Activated CD8-positive, alpha-beta T cell treated with anti-CD3 and anti-CD28 coated beads for 36 hours (primary cell): ENCODE measurements at places on chromosomes 11 and 22. TPM values are rescaled to one million over a fixed set of nuclear protein-coding genes. Genes with fewer than 3 reads are reported as not detected.

FAM118B gene
- total RNA-seq = 9.5 TPM

DNA sequence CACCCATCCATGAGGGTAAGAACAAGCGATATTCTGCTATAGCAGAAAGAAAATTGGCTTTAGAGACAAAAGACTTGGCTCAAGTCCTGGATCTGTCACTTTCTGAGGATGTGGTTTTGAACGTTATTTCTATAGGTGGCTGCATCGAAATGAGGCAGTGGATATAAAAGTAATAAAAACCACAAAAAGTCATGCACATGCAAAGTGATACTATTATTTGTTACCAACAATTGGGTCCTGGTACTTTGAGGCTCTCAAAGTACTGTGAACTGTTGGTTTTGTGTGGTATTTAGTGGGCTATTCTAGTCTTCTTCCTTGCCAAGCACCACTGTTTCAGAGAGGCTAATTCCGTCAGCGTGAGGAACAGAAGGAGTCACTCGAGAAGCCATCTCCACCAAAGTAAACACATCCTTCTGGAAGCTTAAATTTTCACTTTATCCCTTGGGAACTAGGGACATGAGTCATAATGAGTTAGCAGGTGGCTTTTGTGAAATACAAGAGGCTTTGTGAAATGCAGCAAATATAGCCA is 13.1 kb downstream of the UBASH3B start:
- peak; percentile 33 for DNase-seq

- no peak for DNase-seq
Measured at GRCh38 chr11:8532475-8532874, 61.6 kb downstream of the STK33 start.

DNA sequence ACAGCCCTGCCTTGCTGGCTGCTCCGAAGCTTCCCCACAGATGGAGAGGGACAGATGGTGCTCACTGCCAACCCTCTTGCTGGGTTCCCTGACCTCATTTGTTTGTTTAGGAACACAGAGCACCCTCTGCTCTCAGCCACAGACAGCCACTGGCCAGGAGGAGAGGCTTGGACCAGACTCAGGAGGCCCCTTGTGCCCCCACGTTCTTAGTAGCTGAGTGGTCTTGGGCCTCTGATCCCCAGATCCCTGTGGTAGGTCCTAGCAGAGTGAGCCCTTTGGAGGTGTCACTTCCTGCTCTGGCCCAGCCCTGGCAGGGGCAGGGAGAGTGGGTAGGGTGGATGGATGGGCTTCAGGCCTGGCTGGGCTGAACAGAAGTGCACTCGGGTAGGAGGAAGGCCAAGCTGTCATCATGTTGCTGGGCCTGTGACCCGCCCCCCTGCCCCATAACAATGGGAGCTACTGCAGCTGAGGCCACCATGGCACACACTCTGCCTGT is 84.0 kb downstream of the DHCR7 start:
- DNase-seq = no peak

GRCh38 chr11:34252651-34253050 is 105.2 kb downstream of the ABTB2 start:
- no peak for DNase-seq

CASTOR1 gene
- total RNA-seq = 4.2 TPM

- no peak for DNase-seq
Measured at GRCh38 chr11:128593281-128593680, 5.9 kb upstream of the ETS1 start.

- DNase-seq = no peak
Measured at GRCh38 chr22:33923033-33923432, 2.8 kb upstream of the LARGE1 start.

CCDC179 gene
- total RNA-seq = not detected

DNA sequence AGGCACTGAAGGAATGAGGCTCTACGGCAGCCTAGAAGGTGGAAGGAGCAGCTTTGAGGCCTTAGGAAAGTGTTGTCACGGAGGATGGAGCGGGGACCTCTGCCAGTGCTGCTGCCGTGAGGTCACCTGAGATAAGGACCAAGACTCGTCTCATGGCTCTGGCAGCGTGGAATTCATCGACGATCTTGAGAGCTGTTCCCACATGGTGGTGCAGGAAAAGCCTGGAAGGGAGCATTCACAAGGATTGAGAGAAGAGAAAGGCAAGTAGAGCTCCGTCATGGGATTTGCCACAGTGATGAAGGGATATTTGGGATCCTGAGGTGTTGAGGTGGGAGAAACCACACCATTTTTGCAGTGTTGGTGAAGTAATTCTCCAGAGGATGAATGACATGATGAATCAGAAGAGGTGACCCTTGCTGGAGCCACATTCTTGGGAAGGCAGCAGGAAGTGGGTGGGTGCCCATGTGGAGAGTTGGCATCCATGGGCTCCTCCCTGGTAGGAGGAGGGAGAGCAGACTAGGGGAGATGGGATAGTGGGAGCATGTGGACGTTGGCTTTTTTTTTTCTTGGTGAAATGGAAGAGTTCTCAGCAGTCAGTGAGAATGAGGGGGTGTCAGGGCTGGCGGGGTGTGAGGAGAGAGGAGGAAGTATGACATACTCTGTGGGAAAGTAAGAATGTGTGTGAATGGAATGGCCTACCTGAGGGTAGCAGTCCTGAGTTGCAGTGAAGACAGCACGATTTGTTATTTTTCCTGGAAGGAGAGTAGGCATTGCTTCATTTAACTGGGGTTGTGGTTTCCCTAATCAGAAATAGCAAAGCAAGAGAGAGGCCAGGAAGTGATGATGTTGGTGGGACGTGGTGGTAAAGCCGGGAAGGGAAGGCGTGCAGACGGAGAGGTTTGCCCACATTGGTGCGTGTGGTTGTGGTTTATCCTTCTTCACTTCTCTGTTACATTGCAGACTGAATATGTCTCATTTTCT is 11.1 kb downstream of the PPP6R3 start:
- DNase-seq = peak; percentile 78

PANX2 gene
- 3.9 TPM for total RNA-seq

GSTT2 gene
- not detected for total RNA-seq

DNA sequence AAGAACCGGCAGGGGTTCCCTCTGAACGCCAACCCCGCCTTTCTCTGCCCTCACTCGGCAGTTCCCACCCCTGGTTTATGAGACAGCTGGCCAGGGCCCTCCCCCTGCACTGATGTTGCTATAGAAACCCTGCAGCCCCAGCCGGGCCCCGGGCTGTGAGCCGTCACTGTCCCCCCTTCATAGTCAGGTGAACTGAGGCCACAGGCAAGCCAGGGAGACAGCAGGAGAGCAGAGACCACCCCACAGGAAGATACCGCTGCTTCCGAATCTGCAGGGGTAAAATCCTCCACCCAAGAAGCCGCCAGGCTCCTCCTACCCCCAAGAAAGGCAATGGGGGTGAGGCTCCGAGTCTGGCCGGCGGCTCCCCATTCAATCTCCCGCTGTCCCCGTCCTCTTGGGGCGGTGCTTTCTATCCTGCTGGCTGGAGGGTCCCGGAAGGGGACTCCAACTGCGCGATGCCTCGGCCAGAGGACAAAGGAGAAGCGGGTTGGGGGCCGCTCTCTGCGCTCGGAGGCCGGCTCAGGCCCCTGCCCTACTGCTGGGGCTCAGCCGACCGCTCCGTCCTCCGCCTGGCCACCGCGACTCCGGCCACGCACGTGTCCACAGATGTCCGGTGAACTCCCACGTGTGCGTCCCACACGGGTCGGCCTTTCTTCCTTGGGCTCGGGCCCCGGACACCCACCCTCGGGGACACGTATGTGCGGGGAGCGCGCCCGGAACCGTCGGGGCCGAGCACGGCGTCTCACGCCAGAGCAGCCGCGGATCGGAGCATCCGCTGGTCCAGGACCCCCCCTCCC is 587 bp downstream of the SLC25A22 start:
- DNase-seq = peak; percentile 93

GDPD4 gene
- total RNA-seq = not detected

TRIM29 gene
- not detected for total RNA-seq

DNA sequence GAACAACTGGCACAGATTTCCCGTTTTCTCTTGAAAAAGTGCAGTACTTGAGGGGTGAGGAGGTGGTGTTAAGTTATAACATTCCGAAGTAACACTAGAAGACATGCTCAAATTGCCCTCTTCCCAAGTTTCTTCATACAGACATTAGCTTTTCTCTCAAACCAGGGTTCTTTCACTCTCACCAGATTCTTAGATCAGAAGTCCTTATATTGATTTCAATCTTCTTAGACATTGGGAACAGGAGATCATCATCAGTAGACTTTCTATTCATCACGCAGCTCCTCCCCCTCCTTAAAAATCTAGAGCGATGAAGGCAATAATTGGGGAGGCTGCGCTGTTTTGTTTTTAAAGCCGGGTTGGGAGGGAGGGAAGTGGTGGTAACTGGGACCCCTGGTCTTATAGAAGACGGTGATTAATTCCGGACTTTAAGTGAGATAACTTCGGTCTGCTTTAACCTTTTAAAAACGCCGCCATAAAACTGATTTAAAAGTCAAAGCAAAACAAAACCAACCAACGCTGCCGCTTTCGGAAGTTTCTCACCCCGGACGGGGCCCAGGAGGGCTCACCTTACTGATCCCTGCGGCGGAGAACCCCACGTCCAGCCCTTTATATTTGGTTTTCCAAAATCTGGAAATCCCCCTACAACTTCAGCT is 665 bp downstream of the USP28 start:
- DNase-seq = peak; percentile 71

- peak; percentile 80 for DNase-seq
Measured at GRCh38 chr11:71489311-71490043, 36.5 kb downstream of the NADSYN1 start.

DNA sequence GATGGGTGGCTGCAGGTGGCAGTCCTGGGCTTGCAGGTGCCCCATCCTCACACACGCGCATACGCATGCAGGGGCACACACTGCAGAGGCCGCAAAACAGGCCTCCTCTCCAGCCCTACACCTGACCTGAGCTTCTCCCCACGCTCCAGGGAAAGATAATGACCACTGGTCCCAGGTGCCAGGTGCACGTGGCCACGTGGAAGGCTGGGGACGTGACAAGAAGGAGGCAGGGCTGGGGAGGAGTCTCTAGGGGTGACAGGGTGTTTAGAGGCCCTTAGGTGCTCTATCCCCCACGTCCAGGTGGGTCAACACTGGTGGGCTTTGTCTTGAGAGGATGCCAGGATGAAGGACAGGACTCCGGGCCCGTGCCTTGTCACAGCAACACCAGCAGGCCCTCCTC is 23.5 kb upstream of the CPT1A start:
- no peak for DNase-seq

- DNase-seq = no peak
Measured at GRCh38 chr11:68643585-68643984, 40.8 kb upstream of the GAL start.

SLC43A3 gene
- 294 TPM for total RNA-seq

- DNase-seq = peak; percentile 94
Measured at GRCh38 chr22:39534591-39535356, 2.2 kb upstream of the RPS19BP1 start.

GRCh38 chr11:74001822-74002286 is 7.0 kb downstream of the UCP3 start:
- no peak for DNase-seq

GRCh38 chr11:115221461-115222069 is 282.6 kb downstream of the CADM1 start:
- no peak for DNase-seq

UBQLNL gene
- total RNA-seq = 0.25 TPM

LRRN4CL gene
- total RNA-seq = not detected

- peak; percentile 24 for DNase-seq
Measured at GRCh38 chr11:65446446-65447277, 24.1 kb downstream of the NEAT1 start.

MB gene
- not detected for total RNA-seq

DNA sequence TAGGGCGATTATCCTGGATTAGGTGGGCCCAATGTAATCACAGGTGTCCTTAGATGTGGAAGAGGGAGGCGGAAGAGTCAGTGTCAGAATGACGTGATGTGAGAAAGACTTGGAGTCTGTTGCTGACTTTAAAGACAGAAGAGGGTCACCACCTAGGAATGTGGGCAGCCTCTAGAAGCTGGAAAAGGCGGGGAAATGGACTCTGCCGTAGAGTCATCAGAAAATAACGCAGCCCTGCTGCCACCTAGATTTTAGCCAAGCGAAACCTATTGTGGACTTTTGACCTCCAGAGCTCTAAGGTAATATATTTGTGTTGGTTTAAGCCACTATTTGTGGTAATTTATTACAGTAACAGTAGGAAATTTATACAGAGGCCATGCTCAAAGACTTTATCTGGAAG is 4.8 kb downstream of the DDX10 start:
- no peak for DNase-seq

GRCh38 chr11:8095371-8095770 is 14.4 kb downstream of the TUB start:
- no peak for DNase-seq

CCDC87 gene
- total RNA-seq = 0.27 TPM

DNA sequence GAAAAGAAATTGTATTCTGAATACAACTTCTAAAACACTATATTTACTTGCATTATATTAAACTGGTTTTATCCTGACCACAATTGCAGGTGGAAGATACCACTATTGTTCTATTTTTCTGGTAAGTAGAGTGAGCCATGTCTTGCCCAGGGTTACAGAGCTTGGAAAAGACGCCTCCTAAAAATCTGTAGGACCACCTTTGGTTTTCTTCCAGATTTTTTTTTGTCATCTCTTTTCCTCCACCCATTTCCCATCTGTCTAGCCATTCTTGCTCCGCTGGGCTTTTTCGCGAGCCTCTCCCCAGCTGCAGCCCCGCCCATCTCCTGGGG is 294 bp upstream of the MTMR3 start:
- DNase-seq = no peak

DNA sequence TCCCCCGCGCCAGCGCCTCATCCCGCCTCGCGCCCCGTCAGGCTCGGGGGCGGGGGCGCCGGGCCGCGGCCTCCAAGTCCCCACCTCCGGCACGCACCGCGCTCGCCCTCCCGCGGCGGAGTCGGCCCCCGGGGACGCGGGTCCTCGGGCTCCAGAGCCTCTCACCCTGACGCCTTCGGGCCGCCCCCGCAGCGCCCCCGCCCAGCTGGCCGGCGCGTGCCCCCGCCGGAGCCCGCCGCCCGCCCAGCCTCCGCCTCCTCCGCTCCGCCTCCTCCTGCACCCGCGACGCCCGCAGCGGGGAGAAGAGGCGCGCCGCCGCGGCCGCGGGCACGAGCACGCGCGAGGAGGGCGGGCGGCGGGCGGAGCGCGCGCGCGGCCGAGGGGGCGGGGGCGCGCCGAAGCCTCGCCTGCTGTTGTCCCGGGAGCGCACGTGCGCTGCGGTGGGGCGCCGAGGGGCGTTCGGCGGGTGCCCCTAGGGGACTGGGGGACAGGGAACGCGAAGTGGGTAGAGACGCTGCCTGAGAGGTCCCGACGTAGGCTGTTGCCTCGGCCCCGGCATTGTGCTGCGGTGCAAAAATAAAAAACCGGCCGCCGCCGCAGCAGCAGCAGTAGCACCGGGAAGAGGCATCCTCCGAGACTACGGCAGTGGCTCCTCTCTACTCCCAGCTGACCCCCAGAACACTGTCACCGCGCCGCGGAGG is 87.4 kb upstream of the ARHGAP32 start:
- peak; percentile 50 for DNase-seq

TCN1 gene
- total RNA-seq = not detected

GRCh38 chr11:120521176-120521575 is 9.6 kb downstream of the GRIK4 start:
- no peak for DNase-seq

GRCh38 chr11:122811721-122812120 is 26.6 kb upstream of the CRTAM start:
- DNase-seq = no peak
